ENCODE measurements at places on chromosomes 5 and 9.

DNA sequence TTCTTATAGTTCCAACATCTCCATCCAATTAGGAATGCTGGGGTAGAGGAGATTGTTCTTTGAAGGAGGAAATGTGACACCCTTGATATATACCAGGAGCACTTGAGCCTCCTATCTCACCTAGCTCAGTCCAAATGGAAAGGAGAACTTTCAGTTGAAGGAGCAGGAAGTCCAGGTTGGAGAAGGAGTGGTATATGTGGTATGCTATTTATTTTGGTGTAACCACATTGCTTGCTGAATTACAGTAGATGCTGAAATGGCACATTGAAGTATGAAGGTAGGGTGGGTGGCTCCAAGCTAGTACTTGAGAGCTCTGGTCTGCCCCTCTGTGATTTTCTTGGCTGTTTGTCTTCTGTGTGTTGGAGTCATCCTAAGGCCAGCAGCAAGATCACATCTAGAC lies 6.1 kb downstream of the CSNK1G3 start:
- no peak for DNase-seq

GRCh38 chr5:176954050-176954449 lies 52.5 kb downstream of the UIMC1 start:
- no peak for DNase-seq

- no peak for DNase-seq
Observed at GRCh38 chr9:10168241-10168640, 444.6 kb downstream of the PTPRD start.

DNA sequence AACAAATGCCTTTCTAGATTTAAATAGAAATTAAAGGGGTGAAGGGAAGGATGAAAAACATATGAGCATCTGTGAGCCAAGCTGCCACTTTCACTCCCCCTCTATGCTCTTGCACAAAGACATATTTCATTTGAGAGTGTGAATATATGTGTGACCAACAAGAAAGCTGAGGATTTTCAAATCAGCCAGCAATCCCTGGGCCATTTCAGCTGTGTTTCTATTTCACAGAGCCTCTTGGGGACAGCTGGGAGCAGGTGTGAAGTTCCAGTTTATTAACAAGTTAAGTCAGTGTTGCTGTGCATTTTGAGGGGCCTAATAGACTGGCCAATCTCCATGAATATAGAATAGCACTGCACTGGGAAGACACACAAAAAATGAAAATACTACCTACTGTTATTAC lies 248.7 kb upstream of the RGMB start:
- DNase-seq = no peak

GRCh38 chr5:68214482-68215207 lies 911 bp upstream of the PIK3R1 start:
- DNase-seq = no peak

GRCh38 chr5:60883229-60883628 lies 39.2 kb upstream of the ELOVL7 start:
- no peak for DNase-seq

GRCh38 chr5:112800891-112801290 lies 60.2 kb upstream of the SRP19 start:
- no peak for DNase-seq

DNA sequence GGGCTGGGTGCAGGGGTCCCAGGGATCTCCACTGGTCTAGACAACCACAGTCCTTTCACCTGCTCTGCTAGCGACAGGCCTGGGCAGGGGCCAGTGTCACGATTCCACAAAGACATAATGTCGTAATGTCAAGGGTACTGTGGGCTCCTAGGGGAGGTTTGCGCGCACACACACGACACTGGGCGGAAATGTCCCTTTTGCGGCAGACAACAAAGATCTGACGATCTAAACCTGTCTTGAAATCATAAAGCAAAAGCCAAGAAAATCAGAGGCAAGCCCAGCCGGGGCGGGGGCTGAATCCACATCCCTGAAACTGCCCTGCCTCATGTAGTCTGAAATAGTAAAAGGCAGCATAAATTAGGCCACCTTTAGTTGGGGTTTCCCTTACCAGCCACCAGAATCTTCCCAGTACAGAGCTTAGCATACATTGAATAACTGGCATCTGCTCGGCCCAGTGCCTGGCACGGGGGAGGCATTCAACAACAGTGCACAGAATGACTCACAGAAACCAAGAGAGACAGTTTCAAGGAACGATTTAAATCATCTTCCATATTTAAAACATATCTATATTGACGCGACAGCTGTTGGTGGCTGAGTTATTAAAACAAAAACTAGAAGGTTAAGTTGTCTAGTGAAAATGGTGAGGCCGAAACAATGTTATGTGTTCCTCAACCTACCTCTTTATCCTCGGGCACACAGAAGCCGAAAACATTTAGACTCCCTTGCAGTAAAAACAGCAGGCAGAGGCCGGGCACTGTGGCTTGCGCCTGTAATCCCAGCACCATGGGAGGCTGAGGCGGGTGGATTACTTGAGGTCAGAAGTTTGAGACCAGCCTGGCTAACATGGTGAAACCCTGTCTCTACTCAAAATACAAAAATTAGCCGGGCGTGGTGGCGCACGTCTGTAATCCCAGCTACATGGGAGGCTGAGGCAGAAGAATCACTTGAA lies 151.0 kb downstream of the MYO10 start:
- no peak for DNase-seq

- DNase-seq = no peak
Observed at GRCh38 chr5:1666221-1666620, 133.4 kb downstream of the MRPL36 start.

DNA sequence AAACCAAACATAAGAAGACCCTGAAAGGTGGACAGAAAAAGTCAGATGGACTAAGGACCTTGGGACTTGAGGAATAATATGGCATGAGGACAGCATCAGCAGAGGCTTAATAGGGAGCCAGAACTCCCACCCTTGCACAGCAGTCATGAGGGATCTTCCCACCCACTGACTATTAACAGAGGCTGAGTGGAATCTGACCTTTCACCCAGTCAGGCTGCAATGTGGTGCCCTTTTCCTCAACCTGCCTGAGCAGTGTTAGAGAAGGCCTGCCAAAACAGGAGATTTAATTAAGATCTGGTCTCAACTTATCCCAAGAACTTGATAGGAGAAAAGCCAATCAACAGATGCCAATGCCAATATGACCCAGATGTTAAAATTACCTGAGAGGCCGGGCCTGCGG lies 481.9 kb downstream of the KDM4C start:
- DNase-seq = no peak

DNA sequence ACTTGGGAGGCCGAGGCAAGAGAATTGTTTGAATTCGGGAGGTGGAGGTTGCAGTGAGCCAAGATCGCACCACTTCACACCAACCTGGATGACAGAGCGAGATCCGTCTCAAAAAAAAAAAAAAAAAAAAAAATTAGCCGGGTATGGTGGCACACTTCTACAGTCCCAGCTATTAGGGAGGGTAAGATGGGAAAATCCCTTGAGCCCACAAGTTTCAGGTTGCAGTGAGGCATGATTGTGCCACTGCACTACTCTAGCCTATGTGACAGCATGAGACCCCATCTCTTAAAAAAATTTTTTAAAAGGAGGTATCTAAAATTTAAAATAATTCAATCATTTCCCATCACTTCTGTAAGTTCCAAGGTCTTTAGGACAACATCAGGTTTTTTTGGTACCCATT lies 26.0 kb downstream of the PSIP1 start:
- DNase-seq = no peak

GRCh38 chr9:75847085-75847484 lies 43.4 kb upstream of the PCSK5 start:
- DNase-seq = no peak

DNA sequence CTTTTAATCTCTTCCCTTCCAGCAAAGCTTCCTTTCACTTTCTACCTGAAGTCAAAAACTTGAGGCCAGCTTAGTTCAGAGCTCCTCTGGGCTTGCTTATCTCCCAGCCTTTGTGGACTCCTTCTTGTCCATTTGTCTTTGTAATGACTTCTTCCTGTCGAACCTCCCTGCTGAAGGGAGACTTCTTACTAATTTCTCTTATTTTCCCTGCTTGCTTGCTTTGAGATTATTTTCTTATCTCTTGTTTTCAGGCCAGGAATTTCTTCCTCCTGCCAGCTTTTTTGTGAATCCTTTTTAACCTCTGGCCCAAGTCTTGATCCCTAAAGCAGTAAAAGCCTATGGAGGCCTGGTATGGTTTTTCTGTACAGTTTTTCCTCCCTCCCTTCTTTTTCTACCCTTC lies 46.8 kb upstream of the DHFR start:
- DNase-seq = no peak

GRCh38 chr5:168467755-168468330 lies 18.4 kb upstream of the RARS1 start:
- DNase-seq = no peak

- DNase-seq = no peak
Observed at GRCh38 chr5:169875731-169876130, 104.6 kb downstream of the INSYN2B start.

DNA sequence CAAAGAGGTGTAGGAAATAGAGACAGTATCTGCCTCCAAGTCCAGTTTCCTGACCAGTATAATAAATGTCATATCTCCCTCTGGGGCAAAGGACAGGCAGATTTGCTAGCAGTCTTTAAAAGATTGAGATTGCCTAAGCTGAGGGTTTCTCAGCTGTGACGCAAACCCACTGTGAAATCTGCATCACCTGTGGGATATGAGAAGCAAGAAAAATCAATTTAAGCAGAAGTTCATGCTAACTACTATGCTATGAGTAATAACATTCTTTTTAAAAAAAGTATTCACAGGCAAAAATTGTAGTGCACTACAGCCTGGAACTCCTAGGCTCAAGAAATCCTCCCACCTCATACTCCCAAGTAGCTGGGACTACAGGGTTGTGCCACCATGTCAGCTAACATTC lies 168.1 kb upstream of the POC5 start:
- DNase-seq = no peak

DNA sequence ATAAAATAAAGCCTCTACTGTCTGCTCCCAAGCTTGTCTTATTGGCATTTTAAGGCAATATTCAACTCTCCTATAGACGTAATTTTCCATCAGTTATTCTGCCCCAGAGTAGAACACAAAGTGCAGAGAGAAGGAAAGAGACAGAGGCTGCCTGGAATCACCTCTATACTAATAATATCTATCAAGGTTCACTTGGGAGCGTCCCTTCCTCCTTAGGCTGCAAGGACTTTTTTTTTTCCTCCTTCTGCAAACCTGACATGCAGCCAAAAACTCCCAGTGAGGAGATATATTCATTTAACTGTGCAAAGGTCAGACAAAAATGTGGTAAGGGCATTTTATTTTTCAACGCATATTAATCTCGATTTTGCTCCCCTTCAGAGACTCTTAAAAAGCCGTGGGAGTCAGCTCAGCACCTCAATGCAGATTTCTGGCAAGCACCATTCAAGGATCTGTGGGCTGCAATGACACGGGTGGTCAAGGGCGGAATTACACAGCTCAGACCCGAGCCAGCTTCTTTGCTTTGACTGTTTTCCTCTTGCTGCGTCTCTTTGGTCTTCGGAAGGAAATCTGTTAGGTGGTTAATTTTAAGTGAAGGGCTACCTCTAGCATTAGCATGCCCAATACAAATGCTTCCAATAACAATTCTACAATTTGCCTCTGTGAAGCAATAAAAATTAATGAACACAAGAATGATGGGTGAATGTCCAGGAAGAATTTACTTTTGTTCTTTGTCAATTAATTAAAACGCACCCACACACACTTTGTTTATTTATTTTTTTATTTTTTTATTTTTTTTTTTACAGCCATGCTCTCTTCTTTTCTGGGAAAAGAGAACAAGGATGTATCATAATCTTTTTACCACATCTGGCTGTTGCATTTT lies 587.7 kb upstream of the GRAMD2B start:
- no peak for DNase-seq

- no peak for DNase-seq
Observed at GRCh38 chr9:89740722-89741121, 135.9 kb downstream of the GADD45G start.

GRCh38 chr9:127360250-127360649 lies 36.7 kb upstream of the SLC2A8 start:
- no peak for DNase-seq
